ENCODE measurements at places on chromosomes 1 and 21. TPM values are rescaled to one million over a fixed set of nuclear protein-coding genes. Genes with fewer than 3 reads are reported as not detected.

The PRSS38 gene
- total RNA-seq: not detected

- H3K27ac ChIP-seq: no peak overlapping the region
- H3K27me3 ChIP-seq: no peaks in the 10 kb centered on the region
- H3K4me1 ChIP-seq: peaks cover 20% of the 10 kb centered on the region
- DNase-seq: no peak
- H3K36me3 ChIP-seq: peaks cover 2% of the 10 kb centered on the region
- no peak overlapping the region for H3K4me3 ChIP-seq
These were observed 4.5 kb upstream of the CRABP2 start for GRCh38 chr1:156709757-156710489.

- H3K4me3 ChIP-seq: no peak overlapping the region
- peaks cover 51% of the 10 kb centered on the region for H3K27me3 ChIP-seq
- no peak overlapping the region for H3K27ac ChIP-seq
- no peak for DNase-seq
- H3K36me3 ChIP-seq: peaks cover 2% of the 10 kb centered on the region
- peaks cover 8% of the 10 kb centered on the region for H3K4me1 ChIP-seq
These were observed 11.4 kb upstream of the OLIG1 start for GRCh38 chr21:33058527-33058926.

- no peak overlapping the region for H3K4me3 ChIP-seq
- no peaks in the 10 kb centered on the region for H3K4me1 ChIP-seq
- H3K27ac ChIP-seq: no peak overlapping the region
- no peaks in the 10 kb centered on the region for H3K36me3 ChIP-seq
- peaks cover 15% of the 10 kb centered on the region for H3K27me3 ChIP-seq
- no peak for DNase-seq
These were observed 383.0 kb upstream of the VAMP3 start for GRCh38 chr1:7388141-7388487.

DNA sequence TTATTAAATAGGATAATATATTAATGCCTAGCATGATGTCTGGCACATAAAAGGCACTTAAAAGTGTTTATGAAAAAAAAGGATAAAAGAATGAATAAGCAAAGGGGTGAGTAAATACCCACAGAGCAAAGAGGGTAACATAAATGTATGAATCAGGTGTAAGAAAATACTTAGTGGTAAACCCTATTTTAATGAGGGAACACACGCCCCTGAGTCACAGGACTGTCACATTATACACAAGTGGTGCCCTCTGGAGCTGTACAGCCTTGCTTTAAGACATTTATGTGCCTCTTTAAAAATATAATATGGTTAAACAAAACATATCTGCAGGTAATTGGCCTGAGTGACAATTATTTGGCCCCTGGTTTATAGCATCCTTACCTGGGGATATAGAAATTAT lies 78.1 kb upstream of the PTBP2 start:
- H3K27ac ChIP-seq: no peak overlapping the region
- peaks cover 5% of the 10 kb centered on the region for H3K27me3 ChIP-seq
- H3K4me1 ChIP-seq: no peaks in the 10 kb centered on the region
- DNase-seq: no peak

DNA sequence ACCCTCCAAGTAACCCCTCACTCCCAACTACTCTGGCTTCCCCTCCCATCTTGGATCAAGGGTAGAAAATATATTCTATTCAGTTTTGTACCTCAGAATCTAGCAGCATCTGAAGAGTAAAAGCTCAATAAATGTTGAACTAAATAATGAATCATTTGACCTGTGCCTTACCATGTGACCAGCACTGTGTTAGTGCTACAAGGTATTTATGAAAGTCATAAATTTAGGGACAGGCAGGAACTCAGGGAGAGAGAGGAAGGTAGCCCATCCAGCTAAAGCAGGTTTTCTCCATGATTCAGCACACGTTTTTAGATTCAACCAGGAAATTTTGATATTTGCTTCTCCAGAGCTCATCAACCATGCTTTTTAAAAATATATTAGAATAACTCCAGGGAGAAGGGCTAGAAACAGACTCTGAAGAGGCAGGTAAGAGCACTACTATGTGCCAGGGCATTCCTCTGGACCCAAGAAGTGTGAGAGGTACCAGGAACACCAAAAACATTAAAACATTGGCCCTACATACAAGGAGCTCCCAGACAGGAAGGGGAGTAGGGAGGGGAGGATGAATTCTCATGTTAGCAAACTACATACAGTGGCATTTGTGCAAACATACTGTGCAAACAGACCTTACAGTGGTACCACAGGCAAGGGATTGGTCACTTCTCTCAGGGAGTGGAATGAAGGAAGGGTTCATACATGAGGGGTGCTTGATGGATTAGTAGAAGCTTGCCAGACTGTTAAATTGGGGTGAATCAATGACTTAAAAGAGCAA lies 64.3 kb downstream of the FYB2 start:
- H3K4me3 ChIP-seq: no peak overlapping the region
- no peak for DNase-seq
- H3K36me3 ChIP-seq: no peaks in the 10 kb centered on the region
- no peak overlapping the region for H3K27ac ChIP-seq
- H3K4me1 ChIP-seq: no peaks in the 10 kb centered on the region
- peaks cover 41% of the 10 kb centered on the region for H3K27me3 ChIP-seq

The AVPR1B gene
- not detected for total RNA-seq

DNA sequence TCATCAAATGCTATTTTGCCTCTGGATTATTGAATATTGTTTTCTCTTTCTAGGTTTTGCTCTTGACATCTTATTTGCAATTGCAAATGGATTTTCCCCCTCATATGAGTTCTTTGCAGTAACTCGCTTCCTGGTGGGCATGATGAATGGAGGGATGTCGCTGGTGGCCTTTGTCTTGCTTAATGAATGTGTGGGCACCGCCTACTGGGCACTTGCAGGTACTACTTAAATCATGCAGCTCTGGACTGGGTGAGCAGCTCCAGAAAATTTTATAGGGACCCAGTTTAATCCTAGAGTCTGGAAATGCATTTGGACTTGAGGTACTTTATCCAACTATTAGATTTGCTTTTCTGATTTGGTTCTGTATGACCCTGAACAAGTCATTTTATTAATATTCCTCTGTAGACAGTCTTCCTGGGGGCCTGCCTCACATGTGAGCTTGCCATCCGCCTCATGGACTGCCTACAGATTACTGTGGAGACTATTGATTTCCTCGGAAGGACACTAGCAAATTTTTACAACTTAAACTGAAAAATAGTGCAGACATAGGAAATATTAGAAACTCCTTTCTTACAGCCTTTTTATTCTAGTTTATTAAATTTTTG lies 44.5 kb downstream of the SLC22A15 start:
- H3K27ac ChIP-seq: no peak overlapping the region
- no peak for DNase-seq
- H3K36me3 ChIP-seq: peaks cover 2% of the 10 kb centered on the region

GRCh38 chr1:183273300-183273699 lies 87.2 kb downstream of the LAMC2 start:
- no peak overlapping the region for H3K4me3 ChIP-seq
- H3K27me3 ChIP-seq: peaks cover 18% of the 10 kb centered on the region
- no peaks in the 10 kb centered on the region for H3K4me1 ChIP-seq

DNA sequence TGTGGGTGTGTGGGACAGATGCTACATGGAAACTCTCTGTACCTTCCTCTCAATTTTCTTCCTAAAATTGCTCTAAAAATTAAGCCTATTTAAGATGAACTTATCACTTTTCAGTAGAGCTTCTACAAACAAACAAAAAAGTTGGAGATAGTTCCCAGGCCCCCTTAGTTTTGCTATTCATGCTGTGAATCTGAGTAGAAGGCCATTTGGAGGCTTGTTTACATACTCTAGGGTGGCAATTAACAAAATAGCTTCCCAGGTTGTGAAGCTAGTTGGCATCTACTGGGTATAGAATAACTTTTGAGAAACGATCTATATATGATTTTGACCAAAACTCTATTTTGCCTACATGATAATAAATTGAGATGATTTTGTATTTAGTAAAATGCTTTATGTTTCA lies 541.4 kb upstream of the B3GALT2 start:
- H3K4me3 ChIP-seq: no peak overlapping the region
- H3K36me3 ChIP-seq: no peaks in the 10 kb centered on the region
- no peaks in the 10 kb centered on the region for H3K27me3 ChIP-seq

GRCh38 chr1:3194760-3195479 lies 125.9 kb downstream of the PRDM16 start:
- peaks cover 25% of the 10 kb centered on the region for H3K27me3 ChIP-seq
- H3K36me3 ChIP-seq: no peaks in the 10 kb centered on the region
- no peak overlapping the region for H3K4me3 ChIP-seq
- no peak for DNase-seq
- no peak overlapping the region for H3K27ac ChIP-seq

GRCh38 chr1:26706315-26706714 lies 10.5 kb downstream of the ARID1A start:
- H3K27me3 ChIP-seq: no peaks in the 10 kb centered on the region
- H3K36me3 ChIP-seq: peaks cover 2% of the 10 kb centered on the region
- peak overlapping the region; percentile 71 for H3K27ac ChIP-seq
- H3K4me3 ChIP-seq: peak overlapping the region; percentile 77
- H3K4me1 ChIP-seq: peaks cover 38% of the 10 kb centered on the region

GRCh38 chr1:115423776-115424175 lies 85.7 kb upstream of the NGF start:
- no peak for DNase-seq
- H3K36me3 ChIP-seq: no peaks in the 10 kb centered on the region
- no peak overlapping the region for H3K4me3 ChIP-seq
- H3K27me3 ChIP-seq: peaks cover 22% of the 10 kb centered on the region
- H3K4me1 ChIP-seq: no peaks in the 10 kb centered on the region
- H3K27ac ChIP-seq: no peak overlapping the region

- no peak overlapping the region for H3K4me3 ChIP-seq
- H3K27ac ChIP-seq: no peak overlapping the region
- DNase-seq: no peak
- peaks cover 9% of the 10 kb centered on the region for H3K36me3 ChIP-seq
- H3K27me3 ChIP-seq: no peaks in the 10 kb centered on the region
These were observed 137.9 kb downstream of the DAB1 start for GRCh38 chr1:57285992-57286391.

GRCh38 chr1:7495962-7496361 lies 275.1 kb upstream of the VAMP3 start:
- no peaks in the 10 kb centered on the region for H3K27me3 ChIP-seq
- no peaks in the 10 kb centered on the region for H3K36me3 ChIP-seq
- no peak overlapping the region for H3K27ac ChIP-seq
- no peak for DNase-seq
- H3K4me3 ChIP-seq: no peak overlapping the region
- H3K4me1 ChIP-seq: no peaks in the 10 kb centered on the region

DNA sequence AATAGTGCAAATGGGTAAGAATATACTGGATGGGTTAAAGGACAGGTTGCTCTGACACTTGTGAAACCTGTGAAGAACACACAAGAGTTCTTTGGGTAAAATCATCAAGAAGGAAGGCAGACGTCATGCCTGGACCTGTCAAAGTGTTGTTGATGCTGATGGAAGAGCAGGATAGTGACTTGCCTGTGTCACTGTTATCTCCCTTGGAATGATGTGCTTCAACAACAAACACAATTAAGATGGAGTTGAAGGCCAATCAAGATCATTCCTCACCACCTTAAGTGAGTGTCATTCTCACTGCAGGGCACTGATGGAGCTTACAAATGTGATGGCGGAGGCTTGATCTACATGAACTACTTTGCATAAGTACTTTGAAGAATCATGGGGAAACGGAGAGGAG lies 73.2 kb downstream of the LRRN2 start:
- H3K27me3 ChIP-seq: peaks cover 20% of the 10 kb centered on the region
- no peak overlapping the region for H3K4me3 ChIP-seq
- peaks cover 2% of the 10 kb centered on the region for H3K4me1 ChIP-seq
- H3K36me3 ChIP-seq: peaks cover 7% of the 10 kb centered on the region

GRCh38 chr1:41414716-41415306 lies 53.6 kb downstream of the FOXO6 start:
- no peak for DNase-seq
- H3K27me3 ChIP-seq: peaks cover 37% of the 10 kb centered on the region
- peaks cover 2% of the 10 kb centered on the region for H3K4me1 ChIP-seq
- H3K4me3 ChIP-seq: no peak overlapping the region

DNA sequence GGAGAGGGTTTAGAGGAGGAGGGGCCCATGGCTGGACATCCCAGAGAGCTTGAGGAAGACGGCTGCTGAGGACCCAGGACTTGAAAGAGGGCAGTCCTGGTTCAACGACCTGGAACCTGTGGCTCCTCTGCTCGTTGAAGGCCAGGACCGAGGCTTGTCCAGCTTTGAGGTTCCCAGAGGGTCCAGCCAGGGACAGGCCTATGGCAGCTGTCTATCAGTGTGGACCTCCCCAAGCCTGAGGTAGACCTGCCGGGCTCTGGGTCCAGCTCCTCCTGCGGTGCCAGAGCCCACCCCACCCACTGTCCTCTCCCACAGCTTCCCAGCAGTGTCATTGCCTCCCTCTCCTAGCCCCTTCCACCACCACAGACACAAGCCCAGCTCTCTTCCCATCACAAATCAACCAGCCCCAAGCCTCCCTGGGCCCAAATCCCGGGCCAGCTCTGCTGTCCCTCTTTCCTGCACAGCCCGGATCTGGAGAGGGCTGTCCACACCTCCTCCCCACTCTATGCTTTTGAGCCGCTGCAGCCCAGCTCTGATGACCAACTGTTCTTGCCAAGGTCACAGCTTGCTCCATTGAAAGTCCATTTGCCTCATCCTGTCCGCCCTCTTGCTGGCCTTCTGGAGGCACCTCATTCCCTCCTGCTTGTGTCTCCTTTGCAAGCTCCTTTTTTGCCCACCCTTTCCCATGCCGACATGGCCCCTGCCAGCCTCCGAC lies 48.7 kb upstream of the EDN2 start:
- no peak overlapping the region for H3K4me3 ChIP-seq
- H3K27me3 ChIP-seq: no peaks in the 10 kb centered on the region
- peaks cover 35% of the 10 kb centered on the region for H3K4me1 ChIP-seq
- H3K27ac ChIP-seq: no peak overlapping the region
- no peak for DNase-seq

The KIF21B gene
- 87.7 TPM for total RNA-seq

The ADAMTS5 gene
- not detected for total RNA-seq

The IGSF3 gene
- 0.16 TPM for total RNA-seq

The F11R gene
- 13.5 TPM for total RNA-seq

DNA sequence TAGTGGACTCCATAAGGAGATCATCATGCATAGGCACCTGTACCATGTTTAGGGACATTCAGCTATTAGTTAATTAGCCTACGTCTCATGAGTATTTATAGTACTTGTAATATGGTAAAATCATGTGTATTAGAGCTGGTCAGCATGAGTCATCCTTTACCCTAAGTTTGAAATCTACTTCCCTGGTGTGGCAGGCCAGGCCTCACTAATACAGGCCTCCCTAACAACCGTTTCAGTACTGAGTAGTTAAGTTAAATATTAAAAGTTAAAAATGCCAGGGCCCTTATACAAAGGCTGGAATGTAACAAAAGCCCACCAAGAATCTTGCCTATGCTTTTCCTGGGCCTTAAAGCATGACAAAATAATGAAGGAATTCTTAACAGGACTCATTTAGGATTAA lies 356.3 kb upstream of the DPYD start:
- H3K27ac ChIP-seq: no peak overlapping the region
- no peak overlapping the region for H3K4me3 ChIP-seq
- no peaks in the 10 kb centered on the region for H3K27me3 ChIP-seq
- H3K36me3 ChIP-seq: no peaks in the 10 kb centered on the region

DNA sequence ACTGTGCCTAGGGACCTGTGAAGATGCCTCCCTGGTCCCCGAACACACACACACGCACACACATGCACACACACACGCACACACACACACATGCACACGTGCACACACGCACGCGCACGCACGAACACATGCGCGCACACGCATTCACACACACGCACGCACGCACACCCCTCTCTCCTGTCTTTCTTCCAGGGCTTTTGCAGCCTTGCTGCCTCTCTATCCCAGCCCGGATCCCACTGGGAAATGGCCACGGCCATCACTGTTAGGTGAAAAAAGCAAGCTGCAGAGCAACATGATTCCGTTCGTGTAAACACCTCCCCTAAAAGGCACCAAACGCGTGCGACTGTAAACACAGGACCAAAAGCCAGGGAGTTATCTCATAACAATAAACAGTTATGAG lies 39.7 kb downstream of the NKAIN1 start:
- H3K27ac ChIP-seq: no peak overlapping the region
- peaks cover 2% of the 10 kb centered on the region for H3K4me1 ChIP-seq
- peaks cover 2% of the 10 kb centered on the region for H3K36me3 ChIP-seq
- DNase-seq: no peak
- H3K4me3 ChIP-seq: no peak overlapping the region

Measured in T-helper 17 cell (primary cell).